ENCODE measurements at places on chromosomes 5 and 9.
A peak's percentile ranks its signal among the peaks of the same experiment; 100 is the strongest.

DNA sequence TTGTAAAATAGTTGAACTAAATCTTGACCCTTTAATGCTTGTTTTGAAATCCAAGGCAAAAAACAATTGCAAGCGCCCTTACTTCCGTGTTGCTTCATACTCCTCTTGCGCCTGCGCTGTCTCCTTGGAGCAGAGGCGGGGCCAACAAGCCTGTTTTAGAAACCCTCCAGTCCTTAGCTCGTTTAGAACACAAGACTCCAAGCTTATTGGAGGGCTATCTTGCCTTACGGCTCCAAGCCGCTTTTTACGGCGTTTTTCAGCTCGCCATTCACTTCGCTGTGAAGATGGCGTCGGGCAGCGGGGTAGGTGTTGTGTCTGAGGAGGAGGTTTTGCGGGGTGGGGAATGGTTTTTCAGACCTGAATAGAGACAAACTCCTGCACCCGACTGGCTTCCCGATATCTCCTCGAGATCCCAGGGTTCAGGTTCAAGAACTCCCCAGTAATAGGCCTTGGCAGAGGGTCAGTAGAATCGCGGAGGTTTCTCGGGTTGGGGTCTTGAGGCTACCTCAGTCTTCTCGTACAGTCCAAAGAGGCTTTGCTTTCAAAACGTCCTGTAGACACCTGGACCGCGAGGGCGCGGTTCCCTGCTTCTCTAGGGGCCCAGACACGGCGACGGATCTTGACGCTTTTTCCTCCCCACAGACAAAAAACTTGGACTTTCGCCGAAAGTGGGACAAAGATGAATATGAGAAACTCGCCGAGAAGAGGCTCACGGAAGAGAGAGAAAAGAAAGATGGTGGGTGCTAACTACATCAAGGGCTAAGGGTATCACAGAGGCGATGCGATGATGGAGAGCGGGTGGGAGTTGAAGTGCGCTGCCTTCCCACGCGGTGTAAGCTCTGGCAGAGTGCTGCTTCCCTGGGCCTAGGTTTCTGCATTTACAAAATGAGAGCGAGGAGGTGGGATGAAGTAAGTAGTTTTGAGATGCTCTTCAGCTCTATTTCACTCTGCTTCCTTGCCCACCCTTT is at the start of gene ZMAT2:
TSS of gene ZMAT2 (plus strand) at position 271 of the 968 bp plus-strand sequence. CDS start at position 285, 14 bp downstream.
- DNase-seq: peak; percentile 98

- no peak for DNase-seq
These were observed 61.0 kb downstream of the FBXO4 start for GRCh38 chr5:41985945-41986695.

DNA sequence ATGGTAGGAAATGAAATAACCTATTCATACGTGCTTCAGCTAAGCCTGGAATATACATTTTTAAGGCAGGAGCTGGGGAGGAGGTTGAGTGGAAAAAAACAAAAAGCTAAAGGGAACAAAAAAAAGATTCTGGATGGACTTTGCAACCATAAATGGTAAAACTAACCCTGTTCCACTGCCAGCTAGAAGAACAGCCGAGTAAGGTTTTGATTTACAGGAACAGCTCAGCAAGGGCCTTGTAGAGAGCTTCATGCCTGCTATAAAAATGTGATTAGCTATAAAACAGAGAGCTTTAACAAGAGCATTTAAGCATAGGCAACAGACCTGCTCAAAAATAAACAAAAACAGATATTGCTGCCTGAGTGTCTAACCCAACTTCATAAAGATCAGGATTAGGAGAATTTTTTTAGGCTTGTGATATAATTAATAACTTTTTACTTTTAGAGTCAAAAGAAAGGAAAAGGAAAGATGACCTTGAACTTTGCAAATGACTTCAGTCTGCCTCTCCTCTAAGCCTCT is 194.8 kb downstream of the FBXL7 start:
- no peak for DNase-seq

GRCh38 chr5:35124932-35125331 is 77.2 kb upstream of the AGXT2 start:
- no peak for DNase-seq

GRCh38 chr9:7984692-7985091 is 185.1 kb upstream of the DMAC1 start:
- DNase-seq: no peak

Data from NCI-H226 (cell line).